ENCODE measurements at places on chromosomes 12 and 14.

GRCh38 chr12:13817131-13817530, 164.3 kb downstream of the GRIN2B start:
- no peak for DNase-seq

DNA sequence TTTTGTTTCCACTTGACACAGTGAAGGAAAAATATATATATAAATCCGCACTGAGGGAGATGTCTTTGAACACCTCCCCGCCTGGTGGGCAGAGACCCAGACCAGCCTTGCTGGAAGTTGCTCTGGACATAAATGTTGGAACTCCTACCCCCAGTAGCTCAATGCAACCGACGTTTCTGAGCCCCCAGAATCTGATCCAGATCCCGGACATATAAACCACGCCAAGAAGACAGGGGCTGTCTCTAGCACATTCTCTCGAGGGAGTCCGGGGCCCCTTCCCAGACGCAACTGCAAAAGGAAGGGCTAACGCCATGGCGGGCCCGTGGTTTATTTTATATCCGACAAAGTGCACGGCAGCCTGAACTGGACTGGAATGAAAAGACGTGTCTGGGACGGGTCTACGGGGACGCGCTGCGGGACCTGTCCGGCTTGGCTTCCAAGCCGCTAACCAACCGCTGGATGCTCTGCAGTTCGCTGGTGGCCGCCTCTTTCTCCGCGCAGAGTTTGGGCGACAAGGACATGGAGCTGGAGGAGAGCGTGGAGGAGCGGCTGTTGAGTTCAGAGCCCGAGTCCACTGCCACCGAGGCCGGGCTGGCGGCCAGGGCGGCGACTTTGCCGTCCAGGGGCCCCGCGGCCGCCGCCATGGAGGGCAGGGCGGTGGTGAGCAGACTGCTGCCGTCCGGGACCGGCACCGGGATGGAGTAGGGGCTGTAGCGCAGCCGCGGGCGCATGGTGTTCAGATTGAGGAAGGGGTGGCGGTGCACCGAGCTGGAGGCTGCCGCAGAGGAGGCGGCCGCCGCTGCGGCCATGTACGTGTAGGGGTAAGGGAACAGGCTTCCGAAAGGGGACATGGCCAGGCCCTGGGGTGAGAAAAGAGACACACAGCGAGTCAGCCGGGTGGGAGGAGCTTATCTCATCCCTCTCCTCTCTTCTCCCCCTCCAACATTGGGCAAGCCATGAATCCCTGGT, 12.2 kb downstream of the TBX3 start:
- no peak for DNase-seq

DNA sequence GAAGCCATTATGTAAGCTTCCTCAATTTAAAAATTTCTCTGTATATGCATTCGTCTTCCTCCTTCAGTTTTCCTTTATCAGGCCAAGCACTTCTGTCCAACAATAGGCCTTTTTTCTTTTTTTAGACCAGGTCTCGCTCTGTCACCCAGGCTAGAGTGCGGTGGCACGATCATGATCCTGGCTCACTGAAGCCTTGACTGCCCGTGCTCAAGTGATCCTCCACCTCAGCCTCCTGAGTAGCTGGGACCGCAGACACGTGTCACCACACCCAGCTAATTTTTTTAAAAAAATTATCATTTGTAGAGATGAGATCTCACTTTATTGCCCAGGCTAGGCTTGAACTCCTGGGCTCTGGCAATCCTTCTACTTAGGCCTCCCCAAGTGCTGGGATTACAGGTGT, 25.8 kb downstream of the TAOK3 start:
- DNase-seq, result no peak

- no peak for DNase-seq
Measured at GRCh38 chr12:78501825-78502224, 362.7 kb upstream of the SYT1 start.

DNA sequence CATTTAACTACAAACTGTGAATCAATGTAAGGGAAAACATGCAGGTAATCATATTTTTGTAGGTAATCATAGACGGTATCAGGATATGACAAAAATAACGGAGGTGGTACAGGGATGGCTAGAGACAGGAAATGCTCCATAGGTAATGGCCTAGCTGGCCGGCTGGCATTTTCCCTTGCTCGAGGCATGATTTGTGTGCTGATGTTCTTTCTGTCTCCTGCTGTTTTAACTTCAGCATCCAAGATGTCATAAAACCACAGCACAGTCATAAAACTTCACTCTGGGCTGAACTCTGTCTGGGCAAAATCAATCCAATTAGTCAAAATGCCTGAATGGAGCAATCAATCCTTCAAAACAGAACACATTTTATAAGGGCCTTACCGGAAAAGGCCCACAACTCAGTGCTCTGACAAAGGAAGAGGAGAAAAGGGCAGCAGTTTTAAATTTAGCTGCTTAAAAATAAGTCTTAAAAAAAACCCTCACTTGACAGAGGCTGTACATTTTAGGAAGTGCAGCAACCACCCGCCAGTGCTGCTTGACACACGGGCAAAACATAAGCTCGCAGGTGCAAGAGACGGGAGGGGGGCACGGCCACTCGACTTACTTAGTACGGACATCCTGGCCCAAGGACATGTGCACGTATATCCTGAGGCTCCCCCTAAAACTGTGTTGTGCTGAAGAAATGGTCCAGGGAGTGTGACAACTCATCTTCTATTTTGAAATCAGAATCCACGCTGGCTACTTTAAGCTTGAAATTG, 40.5 kb upstream of the GPR68 start:
- no peak for DNase-seq

GRCh38 chr14:59633486-59633885, 56.9 kb upstream of the CCDC175 start:
- no peak for DNase-seq

DNA sequence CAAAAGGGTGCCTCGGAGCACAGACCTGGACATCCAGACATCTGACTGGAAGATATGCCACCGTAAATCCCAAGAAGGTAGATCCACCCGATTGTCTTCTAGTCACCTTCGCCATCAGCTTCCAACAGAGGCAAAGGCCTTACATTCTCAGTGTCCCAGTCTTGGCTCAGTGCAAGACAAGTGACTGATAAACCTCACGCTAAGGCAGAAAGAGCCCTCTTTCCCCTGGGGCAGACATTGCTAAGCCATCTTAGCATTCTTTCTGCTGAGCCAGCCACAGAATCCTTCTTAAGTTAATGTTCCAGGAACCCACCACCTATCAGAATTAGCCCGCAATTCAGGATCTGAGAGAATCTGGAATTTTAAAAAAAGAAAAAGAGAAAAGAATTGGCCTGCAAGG, 4.3 kb upstream of the PLEKHG6 start:
- no peak for DNase-seq

DNA sequence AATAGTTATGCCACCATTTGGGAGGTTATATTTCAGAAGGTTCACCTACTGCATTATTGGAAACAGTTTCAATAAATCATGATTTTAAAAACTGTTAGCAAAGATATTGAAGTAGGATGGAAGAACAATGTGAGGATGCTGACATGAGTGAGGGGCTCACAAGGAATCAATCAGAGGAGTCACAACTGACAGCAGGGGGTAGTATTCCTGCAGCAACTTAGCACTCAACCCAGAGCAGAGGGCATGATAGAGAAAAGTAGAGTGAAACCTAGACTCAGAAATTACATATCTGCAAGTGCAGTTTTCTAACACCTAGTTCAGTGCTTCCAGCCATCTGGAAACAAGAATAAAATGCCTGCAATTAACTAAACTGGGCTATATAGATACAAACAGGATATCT, 772.5 kb upstream of the USP15 start:
- DNase-seq, result no peak

DNA sequence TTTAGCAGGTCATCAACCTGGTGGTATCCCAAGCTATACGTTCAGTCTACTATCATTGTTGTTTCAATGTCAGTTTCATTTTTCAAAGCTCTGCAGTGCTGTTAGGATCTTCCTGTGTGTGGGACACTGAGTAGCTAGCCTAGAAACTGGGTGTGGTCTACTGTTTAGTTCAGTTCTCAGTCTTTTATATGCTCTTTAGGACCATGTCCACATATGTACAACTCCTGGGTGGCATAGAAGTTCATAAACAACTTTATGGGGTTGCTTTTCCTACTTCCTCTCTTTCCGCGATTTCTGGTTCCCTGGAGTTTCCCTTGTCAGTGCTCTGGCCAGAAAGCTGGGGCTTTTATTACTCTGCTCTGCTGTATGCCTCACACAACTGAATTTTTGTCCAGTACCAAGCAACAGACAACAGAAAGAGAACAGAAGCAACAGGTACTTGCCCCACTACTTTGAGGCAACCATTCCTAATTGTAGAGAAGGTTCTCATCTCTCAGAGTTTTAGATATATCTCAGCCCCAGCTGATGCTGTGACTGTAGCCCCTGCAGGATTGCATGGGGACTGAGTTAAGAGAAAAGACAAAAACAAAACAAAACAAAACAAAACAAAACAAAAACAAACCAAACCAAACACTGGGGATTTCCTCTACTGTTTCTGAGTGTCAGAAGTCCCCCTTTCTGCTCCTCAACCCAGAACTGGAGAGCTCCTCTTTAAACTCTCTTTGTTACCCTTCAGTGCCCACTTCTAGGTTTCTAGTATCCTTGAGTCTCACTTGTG, 30.3 kb downstream of the MIS18BP1 start:
- DNase-seq, result no peak

- no peak for DNase-seq
Measured at GRCh38 chr12:57465030-57465746, 5.6 kb downstream of the GLI1 start.

- no peak for DNase-seq
Measured at GRCh38 chr12:13957576-13957975, 23.8 kb downstream of the GRIN2B start.

GRCh38 chr12:32201096-32201495, 94.4 kb downstream of the BICD1 start:
- no peak for DNase-seq

- no peak for DNase-seq
Measured at GRCh38 chr12:129305851-129306250, 452.6 kb downstream of the GLT1D1 start.

DNA sequence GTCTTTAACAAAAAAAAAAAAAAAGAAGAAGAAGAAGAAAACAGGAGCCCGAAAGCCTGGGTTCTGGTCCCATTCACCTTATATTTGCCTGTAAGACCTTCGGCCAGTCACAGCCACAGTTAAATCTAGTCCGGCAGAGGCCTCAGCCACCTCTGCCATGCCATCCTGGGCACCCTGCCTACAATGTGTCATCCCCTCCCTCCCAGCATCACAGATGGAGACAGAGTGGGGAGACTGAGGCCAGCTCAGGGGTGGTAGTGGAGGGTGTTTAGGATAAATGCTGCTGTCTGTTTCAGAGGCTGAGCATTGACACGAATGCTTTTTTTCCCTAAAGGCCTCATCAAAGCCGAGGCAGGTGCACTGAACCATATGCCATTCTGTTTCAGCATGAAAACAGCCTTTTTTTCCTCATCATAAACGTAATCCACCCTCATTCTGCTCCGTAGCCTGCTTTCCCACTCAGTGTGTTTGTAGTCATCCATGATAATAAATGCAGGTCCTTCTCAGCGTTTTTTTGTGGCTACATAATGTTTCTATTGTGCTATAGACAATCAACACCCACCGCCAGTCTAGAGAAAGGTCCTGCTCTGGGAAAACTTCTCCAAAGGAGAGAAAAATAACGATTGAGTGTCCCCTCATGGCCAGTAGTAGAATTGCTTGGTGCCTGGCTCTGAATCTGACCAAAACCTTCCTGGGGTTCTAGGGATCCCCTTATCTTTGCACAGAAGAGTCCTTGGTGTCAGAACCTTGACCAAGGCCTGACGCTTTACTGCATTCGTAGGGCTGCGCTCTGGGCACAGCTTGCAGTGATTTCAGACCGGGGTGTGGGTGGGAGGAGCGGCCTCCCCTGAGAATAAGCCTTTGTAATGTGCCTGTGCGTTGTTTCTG, 41.1 kb upstream of the TSPAN9 start:
- DNase-seq, result no peak

DNA sequence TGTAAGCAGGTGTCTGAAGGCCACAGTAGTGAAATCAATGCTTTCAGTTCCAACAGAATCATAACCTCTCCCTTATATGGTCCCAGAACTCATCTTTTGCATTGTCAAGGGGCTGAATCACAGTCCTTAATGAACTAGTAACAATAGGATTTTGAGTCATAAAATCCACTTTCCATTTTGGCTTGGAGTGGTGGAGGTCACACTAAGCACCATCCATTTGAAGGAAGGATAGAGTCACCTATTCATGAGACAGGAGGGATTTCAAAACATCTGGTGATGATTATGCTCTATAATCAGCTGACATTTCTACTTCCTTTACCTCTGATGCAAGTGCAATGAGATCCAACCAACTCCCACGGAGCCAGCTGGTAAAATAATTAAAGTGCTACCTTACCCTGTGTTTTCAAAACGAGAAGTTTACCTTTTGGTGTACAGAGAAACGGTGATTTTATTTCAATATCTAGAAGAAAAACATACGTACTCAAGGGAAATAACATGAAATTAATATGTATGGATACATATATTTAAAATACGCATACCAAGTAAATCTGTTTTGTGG, 59.1 kb downstream of the TMEM132D start:
- DNase-seq, result no peak

- no peak for DNase-seq
Measured at GRCh38 chr12:70686299-70686698, 49.1 kb upstream of the PTPRB start.

DNA sequence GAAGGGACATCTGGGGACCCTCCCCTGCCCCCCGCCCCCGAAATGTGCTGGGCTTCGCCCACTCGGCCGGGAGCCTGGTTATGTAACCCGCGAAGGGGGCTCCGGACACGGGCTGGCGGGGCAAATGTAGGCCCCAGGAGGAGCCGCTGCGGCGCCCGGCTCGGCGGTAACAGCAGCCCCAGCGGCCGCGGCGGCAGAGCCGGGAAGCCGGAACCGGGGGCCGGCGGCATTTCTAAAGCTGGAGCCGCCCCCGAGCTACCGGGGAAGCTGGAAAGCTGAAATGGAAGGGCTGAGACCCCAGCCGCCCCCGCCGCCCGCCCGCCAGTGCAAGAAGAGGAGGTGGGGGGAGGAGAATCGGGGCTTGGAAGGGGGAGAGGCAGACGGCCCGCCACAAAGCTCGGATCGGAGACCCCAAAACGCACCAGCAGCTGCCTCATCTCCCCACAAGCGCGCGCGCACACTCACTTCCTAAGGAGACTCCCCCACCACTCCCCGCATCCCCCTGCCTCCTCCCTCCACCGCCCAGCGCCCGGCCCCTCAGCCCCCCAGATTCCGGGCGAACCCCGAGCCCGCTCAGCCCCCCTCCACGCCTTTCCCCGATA, 1.5 kb downstream of the KDM2B start:
- peak; percentile 41 for DNase-seq

- DNase-seq, result no peak
Measured at GRCh38 chr12:116385486-116386217, 108.2 kb upstream of the MED13L start.

All from T-cell (primary cell).